ENCODE measurements at places on chromosomes 11 and 22.

- no peak for DNase-seq
Measured at GRCh38 chr22:48824712-48825651, 1002.7 kb downstream of the BRD1 start.

GRCh38 chr11:82092904-82093303, 640.8 kb downstream of the FAM181B start:
- no peak for DNase-seq

- no peak for DNase-seq
Measured at GRCh38 chr11:128246810-128247594, 340.4 kb downstream of the ETS1 start.

- DNase-seq = no peak
Measured at GRCh38 chr22:22798716-22799115, 88.9 kb upstream of the IGLL5 start.

DNA sequence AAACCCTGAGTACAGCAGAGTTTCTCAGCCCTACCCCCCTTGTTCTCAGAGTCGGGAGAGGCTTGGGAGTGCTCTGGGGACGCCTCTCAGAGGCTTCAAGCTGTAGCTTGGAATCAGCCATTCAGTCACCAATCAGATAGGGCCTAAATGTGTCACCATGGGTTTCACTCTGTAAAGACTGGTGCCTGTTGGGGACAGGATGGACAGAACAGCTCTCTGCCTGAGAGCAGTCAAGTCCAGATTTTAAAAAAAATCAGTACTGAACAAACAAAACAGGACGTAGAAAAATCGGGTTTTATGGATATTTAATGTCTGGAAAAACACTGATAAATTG, 1.3 kb downstream of the FADD start:
- DNase-seq = no peak

GRCh38 chr11:249062-249461, 12.3 kb downstream of the PSMD13 start:
- no peak for DNase-seq

- no peak for DNase-seq
Measured at GRCh38 chr11:76676636-76677457, 6.3 kb upstream of the LRRC32 start.

DNA sequence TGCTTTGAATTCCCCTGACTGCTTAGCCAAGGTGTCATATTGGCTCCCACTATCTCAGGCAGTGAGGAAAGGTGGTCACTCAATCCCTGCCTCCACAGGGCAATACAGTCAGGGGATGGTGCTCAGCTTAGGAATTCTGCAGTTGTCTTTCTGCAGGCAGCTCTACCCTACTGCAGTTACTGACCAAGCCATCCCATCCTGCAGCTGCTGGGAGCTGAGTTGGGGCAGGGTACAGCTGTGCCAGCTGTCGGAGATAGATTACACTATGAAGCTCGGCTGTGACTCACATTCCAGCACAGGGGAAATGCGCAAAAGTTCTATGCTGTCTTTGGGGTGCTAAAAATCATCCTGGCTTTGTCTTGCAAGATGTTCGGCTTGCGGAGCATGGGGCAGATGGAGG, 4.4 kb upstream of the DAGLA start:
- DNase-seq = no peak

- DNase-seq = no peak
Measured at GRCh38 chr11:126793596-126793995, 207.0 kb downstream of the KIRREL3 start.

GRCh38 chr22:17896586-17896985, 122.3 kb upstream of the BID start:
- DNase-seq = no peak

- no peak for DNase-seq
Measured at GRCh38 chr11:6637871-6638270, 17.7 kb downstream of the DCHS1 start.

GRCh38 chr11:11970556-11970955, 37.9 kb downstream of the DKK3 start:
- no peak for DNase-seq

DNA sequence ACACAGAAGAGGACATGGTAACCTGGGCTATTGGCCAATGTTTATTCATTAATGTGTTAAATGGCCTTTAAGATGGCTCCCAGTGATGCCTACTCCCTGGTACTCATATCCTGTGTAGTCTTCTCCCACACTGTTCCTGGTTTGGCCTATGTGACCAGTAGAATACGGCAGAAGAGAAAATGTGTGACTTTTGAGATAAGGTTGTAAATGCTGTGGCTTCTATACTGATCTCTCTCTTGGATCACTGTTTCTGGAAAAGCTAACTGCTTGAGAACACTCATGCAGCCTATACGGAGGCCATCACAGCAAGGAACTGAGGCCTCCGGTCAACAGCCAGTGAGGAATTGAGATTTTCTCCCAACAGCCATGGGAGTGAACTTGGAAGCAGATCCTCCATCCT, 24.1 kb downstream of the MAML2 start:
- DNase-seq = no peak

DNA sequence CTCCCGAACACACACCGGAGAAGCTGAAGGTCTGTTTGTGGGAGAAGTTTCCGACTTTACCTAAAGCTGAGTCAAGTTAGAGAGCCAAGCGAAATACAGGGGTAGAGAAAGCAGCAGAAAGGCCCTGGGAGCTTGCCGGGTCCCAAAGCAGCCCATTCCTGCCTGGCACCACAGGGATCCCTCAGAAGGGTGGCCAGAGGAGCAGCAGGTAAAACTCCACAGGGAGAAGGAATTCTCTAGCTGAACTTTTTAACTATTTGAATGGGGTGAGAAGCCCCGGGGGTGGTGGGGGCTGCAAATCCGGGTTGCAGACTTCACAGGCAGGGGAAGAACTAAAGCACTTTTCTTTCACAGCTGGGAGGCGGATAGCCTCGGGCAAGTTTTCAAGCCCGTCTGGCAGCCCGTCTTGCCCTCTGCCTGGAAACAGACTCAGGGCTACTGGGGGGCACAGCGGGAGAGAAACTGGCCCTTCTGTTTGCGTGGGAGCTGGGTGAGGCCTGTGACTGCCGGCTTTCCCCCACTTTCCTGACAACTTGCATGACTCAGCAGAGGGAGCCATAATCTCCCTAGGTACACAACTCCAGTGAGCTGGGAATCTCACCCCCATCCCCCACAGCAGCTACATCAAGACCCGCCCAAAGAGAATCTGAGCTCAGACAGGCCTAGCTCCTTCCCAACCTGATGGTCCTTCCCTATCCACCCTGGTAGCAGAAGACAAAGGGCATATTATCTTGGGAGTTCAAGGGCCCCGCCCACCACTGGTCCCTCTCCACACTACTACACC, 311.0 kb downstream of the SBF2 start:
- DNase-seq = no peak

DNA sequence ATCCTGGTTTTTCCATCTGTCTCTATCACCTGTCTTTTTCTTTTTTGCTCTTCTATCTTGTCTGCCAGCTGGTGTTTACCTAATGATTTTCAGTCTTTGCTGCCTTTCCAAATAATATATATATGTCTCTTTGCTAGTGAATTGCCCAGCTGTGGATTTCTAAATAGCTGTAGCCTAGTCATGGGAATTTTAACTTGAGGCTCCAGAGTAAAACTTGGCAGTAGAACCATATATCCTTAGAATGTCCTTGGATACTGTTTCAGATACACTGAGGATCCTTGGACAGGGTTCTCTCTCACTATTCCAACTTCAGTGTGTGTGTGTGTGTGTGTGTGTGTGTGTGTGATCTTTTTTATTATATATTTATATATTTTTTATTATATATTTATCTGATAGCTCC, 2285.3 kb downstream of the LRRC4C start:
- DNase-seq = no peak

DNA sequence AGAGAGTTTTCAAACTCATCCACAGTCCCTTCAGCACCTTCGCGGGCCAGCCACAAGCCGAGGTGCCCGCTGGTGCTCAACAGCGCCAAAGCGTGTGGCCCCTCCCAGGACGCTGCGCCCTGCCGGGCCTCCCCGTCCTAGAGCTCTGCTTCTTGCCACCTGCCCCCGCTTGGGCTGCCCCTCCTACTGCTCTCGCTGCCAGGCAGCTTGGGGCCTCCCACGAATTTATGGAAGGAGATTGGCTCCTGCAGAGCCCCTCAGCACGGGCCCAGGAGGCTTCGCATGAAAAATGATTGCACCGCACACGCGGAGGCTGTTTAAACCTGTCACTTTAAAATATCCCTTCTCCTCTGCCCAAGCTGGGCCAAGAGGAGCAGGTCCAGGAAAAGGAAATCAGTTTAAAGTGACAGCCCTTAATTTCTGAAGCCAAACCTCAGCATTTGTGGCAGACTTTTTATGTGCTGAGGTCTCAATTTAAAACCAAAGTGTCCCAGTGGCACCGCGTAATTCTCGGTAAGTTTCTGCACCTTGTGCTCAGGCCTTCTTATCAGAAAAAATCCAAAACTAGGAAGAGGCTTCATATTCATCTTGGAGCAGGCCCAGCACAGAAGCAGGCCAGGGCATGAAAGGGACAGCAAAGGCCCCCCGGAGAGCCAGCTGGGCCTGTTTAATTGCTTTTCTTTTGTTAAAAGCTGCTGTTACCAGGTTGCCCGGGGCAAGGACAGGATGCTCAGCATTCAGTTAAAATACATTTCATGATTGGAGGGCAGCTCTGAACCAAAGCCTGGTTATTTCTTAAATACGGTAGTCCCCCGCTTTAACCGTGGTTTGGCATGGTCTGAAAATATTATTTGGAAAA, 303.6 kb downstream of the OPCML start:
- DNase-seq = no peak

DNA sequence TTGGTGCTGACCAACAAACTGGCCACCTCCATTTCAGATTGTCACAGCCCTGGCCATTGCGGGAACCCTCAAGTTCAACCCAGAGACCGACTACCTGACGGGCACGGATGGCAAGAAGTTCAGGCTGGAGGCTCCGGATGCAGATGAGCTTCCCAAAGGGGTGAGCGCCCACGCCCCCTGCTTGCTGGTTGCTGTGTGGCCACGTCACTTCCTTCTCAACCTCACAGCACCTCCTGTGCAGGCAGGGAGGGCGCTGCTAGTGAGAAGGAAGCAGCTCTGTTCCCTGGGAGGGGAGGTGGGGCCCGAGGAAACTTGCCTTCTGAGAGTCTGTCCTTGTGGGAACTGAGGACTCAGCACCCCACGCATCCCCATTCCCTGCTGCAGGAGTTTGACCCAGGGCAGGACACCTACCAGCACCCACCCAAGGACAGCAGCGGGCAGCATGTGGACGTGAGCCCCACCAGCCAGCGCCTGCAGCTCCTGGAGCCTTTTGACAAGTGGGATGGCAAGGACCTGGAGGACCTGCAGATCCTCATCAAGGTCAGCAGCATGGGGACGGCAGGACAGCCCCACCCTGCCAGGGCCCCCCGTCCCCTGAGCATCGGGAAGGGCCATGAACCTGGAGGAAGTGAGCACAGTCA, 19.3 kb downstream of the POLR3H start:
- DNase-seq = no peak

- DNase-seq = no peak
Measured at GRCh38 chr22:48837341-48837935, 990.2 kb downstream of the BRD1 start.

DNA sequence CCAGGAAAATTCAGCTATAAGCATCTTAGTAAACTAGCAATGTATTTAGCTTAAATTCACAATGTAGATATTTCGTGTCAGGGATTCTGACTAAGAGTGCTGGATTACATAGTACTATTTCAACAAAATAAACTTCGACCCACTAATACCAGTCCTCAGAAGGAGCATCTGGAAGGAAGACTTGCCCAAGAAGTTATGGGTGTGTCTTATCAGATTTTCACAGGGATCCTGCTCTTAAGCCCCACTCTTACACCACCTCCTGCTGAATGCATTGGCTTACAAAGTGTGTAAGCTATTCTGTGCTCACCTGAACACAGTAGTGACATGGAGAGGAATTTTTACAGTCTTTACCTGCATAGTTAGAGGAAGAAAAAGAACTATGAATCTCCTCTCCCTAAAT, 35.4 kb upstream of the ANO5 start:
- no peak for DNase-seq

- no peak for DNase-seq
Measured at GRCh38 chr11:128400382-128401203, 186.8 kb downstream of the ETS1 start.

GRCh38 chr11:88590361-88590760, 252.8 kb upstream of the CTSC start:
- DNase-seq = no peak

GRCh38 chr11:81253244-81253643, 1480.4 kb downstream of the FAM181B start:
- DNase-seq = no peak

DNA sequence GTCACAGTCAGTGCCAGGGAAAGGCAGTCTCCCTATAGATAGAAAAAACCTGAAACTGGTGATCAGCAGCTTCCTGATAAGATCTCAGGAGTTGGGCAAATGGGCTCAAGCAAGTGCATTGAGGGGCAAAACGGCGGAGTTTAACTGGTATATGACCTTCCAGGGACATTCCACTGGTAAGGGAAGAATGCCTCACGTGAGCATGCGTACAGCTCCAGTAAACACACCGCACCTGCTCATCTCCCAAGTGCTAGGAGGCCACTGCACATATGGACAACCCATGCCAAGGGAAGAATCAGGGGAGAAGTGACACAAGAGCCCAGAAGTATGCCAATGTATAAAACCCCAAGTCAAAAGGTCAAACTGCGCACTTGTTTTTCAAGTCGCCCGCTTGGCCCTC, 11.6 kb downstream of the HEPHL1 start:
- DNase-seq = no peak

GRCh38 chr11:20881328-20882079, 212.1 kb downstream of the NELL1 start:
- DNase-seq = no peak

DNA sequence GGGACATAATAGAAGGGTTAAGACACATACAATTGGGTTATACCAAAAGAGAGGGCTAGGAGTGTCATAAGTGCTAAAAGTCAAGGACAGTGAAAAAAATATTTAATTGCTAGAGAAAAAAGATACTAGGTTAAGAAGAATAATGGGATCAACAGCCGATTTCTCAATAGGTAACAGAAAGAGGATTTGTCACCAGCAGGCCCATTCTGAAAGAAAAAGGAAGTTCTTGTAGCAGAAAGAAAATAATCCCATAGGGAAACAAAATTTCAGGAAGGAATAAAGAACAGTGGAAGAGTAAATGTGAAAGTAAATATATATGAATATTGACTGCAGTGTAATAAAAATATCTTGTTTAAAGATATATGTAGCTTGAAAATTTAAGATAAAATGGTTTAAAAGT, 43.3 kb upstream of the ADORA2A start:
- no peak for DNase-seq

DNA sequence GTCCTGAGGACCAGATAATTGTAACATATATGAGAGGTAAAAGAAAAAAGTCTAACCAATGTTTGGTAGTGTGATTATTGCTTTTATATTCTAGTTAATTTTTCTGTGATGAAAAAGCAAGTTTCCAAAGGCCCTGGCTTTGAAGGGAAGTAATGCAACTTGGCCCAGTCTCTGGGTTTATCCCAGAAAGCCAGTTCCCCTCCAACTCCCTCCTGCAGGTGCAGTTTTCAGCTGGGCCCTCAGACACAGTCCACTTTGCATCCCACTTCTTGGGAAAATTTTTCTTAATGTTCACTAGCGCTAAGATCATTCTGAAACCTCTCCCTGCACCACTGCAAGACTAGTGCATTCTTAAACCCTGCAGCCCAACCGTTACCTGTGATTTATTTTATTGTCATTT, 586.8 kb downstream of the NTM start:
- no peak for DNase-seq

Data from esophagus squamous epithelium (tissue), 5 donors.